ENCODE measurements at places on chromosomes 4 and X.

- DNase-seq, result no peak
Observed at GRCh38 chr4:173498023-173498422, 32.0 kb downstream of the HAND2 start.

DNA sequence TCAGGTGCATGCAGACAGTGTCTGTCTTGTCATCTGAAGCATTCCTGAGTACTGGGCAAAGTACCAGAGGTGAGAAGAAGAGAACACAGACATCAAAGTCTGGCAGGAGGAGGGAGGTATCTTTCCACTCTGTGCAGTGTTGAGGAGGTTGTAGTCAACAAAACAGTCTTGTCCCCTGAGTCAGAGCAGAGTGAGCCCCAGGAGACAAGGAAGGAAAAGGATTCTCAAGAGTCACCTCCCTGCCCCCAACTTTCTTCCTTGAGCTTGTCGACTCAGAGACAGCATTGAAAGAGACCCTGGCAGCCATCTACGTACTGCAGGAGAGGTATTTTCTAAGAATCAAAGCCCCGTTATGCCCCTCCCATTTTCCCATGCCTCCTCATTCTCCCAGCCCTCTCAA is 4.4 kb upstream of the SRPX start:
- no peak for DNase-seq

DNA sequence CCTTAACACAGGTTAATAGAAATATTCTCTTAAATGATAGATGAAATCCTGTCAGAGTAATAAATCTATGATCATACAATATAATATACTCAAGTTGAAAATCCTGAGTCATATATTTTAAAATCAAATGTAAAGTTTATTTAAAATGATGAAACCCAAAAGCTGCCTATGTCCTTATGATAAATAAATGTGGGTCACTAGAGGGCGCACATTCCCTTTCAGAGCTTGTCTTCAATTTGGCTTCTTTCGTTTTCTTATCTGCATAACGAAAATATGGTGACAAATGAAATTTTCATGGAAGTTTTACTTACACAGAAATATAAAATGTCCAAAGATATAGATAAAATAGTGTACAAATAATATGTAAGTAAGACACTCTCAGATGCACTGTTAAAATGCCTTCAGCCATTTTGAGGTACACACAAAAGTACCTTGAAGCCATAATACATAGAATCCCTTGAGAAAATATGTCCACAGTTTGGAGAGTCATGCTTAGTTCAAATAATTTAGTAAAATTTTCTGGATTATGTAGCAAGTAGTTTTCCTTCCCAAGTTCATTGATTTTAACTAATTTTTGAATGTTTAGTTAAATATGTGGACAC is 680.4 kb downstream of the DMD start:
- DNase-seq, result peak; percentile 62

DNA sequence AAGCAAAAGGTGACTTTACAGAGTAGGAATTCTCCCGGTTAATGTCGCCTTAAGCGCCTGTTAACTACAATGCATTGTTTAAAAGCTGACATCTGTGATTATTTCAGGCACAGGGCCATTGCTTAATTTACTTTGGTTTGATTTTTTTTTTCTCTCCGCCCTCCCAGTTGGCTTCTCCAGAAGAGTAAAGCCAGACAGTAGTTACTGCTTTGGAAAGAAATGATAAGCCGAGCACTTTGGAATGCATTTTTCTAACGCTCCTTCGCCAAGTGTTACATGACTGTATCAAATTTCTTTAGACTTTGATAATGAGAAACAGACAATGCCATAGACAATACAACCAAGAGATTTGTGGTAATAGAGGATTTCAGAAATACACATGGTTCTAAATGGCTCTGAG is 383.0 kb upstream of the TENM3 start:
- DNase-seq, result peak; percentile 9

- DNase-seq, result no peak
Observed at GRCh38 chr4:6541789-6542188, 33.2 kb upstream of the MAN2B2 start.

DNA sequence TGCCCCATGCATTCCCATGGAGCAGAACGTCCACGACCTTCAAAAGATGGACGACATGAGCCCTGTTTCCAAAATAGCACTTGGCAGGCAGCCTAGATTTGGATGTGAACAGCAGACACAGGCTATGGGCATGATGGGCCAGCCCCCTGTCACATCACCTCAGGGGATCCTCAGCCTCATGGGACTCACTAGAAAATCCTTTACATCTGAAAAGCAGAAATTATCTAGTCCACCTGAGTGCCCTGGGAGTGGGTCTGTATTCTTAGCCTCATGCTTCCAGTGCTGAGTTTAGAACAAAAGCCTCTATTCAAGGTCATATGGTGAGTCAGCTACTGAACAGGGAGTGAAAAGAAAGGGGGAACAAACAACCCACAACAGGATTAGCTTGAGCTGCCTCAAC is 35.8 kb downstream of the GRIA3 start:
- DNase-seq, result no peak

DNA sequence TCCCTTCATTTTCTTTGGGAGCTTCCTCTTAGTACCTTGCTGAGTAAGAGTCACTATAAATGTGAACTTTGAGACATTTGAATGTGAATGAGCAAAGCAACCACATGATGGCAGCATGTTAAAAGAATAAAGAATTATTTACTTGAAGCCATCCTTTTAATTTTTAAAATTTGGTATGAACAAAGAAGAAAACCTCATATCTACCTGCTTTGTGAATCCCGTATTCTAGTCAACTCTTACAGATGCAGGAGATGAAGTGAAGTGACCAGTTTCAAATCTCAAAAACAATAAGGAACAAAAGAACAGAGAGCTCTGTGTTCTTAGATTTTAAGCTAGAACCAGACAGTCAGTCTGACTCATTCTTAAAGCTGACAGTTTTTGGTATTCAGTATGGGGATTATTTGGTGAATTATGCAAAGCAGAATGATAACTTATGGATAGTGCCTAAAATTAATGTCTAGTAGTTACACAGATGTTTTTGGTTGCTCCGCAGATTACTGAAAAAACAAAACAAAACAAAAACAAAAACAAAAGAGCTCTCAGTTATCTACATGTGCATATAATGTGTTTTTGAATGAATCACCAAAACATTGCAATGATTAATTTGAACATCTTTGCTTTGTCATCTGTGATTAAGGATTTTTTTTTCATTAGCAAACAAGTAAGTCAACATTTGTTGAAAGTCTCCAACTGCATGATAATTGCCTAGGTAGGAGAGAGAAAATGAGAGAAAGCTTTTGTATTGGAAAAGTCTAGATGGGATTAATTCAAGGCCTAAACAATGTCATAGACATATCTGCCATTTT is 48.2 kb upstream of the H2AZ1 start:
- DNase-seq, result peak; percentile 17

DNA sequence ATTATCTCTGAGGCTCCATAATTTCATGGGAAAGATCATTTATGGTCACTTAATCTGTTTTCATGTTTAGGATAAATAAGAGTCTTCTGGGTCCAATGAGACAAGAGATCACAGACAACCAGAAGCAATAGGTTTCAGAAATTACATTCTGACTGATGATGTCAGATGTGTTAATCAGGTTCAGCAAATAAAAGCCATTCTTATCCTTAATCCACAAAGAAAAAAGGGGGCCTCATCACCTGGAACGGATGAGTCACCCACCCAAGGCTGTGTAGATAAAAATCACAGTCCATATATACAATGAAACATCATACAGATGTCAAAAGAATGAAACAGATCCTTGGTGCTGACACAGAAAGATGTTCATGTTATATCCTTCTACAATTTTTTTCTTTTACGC is 36.6 kb downstream of the SYTL4 start:
- no peak for DNase-seq

GRCh38 chrX:2829469-2830246 is 928 bp downstream of the GYG2 start:
- no peak for DNase-seq

GRCh38 chr4:176800891-176801534 is 8.3 kb upstream of the VEGFC start:
- no peak for DNase-seq

DNA sequence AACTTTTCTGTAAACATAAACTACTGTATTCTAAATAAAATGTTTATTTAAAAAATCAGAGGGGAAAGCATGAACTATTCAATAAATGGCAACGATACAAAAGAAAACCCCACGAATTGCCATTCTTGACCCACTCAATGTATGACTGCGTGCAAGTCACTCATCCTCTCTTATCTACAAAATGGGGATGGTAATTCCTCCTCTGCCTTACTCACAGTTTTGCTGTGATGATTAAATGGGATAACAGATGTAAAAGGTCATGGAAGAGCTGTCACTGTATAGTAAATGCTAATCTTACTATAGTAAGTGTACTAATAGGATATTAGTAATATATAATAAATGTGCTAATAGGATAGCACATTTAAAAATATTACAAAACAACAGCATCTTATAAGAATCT is 173.4 kb downstream of the SCFD2 start:
- DNase-seq, result no peak

- DNase-seq, result no peak
Observed at GRCh38 chr4:42806303-42806835, 86.1 kb upstream of the GRXCR1 start.

DNA sequence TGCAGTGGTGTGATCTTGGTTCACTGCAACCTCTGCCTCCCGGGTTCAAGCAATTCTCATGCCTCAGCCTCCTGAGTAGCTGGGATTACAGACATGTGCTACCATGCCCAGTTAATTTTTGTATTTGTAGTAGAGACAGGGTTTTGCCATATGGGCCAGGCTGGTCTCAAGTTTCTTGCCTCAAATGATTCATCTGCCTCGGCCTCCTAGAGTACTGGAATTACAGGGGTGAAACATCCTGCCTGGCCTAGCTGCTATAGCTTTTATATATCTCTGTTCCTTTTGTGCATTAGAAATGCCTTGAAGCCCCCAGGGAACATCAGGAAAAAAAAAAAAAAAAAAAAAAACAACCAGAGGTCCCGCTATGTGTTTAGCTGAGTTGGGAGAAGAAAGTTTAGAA is 34.8 kb downstream of the UBE2K start:
- no peak for DNase-seq

DNA sequence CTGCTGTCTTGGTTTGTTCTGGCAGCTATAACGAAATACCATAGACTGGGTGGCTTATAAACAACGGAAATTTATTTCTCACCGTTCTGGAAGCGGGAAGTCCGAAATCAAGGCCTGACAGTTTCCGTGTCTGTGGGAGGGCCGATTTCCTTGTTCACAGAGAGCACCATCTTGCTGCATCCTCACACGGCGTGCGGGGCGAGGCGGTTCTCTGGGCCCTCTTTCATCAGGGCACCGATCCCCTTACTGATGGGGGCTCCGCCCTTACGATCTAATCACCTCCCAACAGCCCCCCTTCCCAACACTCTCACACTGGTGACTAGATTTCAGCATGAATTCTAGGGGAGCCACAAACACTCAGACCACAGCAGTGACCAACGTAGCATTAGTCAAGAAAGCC is 578.3 kb upstream of the FAT1 start:
- DNase-seq, result no peak

GRCh38 chr4:148443512-148444295 is 1.5 kb upstream of the NR3C2 start:
- DNase-seq, result no peak

Measured in NCI-H510A treated with DMSO at 0.1 percent for 48 hours (cell line).